ENCODE measurements at places on chromosomes 2 and 18.

- DNase-seq: no peak
Measured at GRCh38 chr18:48861181-48861708, 89.5 kb downstream of the SMAD7 start.

GRCh38 chr18:23144640-23145039 lies 9.4 kb downstream of the CABLES1 start:
- no peak for DNase-seq

DNA sequence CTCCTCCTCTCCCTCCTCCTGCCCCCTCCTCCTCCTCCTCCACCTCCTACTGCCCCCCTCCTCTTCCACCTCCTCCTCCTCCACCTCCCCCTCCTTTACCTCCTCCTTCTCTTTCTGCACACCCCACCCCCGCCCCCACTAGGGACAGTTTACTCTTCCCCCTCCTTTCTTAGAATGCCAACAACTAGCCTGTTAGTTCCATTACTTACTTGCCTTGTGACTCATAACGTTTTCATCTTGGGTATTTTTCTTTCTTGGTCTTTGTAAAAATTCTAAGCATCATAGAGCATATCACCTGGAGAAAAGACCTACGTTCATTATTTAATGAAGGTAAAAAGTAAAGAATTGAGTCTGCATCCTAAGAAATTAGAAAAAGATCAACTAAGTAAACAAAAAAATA lies 165.3 kb downstream of the NEDD4L start:
- no peak for DNase-seq

GRCh38 chr18:59416818-59417217 lies 57.8 kb upstream of the LMAN1 start:
- no peak for DNase-seq

DNA sequence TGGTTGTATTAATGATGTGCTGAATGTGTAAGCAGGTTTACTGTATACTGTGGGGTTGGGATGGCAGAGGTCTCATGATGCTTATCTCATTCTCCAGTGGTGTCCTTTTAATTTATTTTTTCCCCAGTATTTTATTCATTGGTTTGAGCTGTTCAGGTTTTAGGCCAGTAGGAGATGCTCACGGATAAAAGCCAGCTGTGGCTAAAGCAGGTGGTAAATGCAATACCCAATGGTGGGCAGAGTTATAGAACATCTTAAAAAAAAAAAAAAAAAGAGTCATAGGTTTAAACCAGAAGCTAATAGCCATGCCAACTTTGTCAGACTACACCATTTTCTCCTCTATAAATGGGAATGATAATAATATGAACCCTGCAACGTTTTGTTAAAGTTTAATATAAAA lies 57.8 kb upstream of the NEUROD1 start:
- no peak for DNase-seq

- DNase-seq: no peak
Measured at GRCh38 chr2:121049950-121050585, 234.9 kb downstream of the TFCP2L1 start.

- no peak for DNase-seq
Measured at GRCh38 chr2:240902615-240903041, 3.5 kb upstream of the CROCC2 start.

DNA sequence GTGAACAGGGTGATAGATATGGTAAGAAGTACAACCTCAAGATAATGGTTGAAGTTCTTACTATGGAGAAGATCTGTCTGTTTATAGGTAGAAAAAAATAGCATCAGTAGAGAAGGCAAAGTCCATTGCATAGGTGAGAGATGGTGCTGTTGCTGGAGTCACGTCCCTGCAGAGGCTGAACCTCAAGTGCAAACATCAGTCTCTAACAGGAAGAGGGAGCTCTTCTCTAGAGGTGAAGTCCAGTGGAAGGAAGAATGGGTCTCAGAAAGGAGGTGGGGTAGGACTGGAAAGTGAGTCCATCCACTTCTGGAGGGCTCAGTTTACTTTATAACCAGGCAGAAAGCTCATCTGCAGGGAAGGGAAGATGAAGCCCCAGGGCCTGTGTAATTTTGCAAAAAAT lies 337.7 kb downstream of the MEIS1 start:
- no peak for DNase-seq

GRCh38 chr2:190468814-190469569 lies 60.8 kb downstream of the MFSD6 start:
- no peak for DNase-seq

- DNase-seq: no peak
Measured at GRCh38 chr2:77521548-77521891, 656 bp downstream of the LRRTM4 start.

DNA sequence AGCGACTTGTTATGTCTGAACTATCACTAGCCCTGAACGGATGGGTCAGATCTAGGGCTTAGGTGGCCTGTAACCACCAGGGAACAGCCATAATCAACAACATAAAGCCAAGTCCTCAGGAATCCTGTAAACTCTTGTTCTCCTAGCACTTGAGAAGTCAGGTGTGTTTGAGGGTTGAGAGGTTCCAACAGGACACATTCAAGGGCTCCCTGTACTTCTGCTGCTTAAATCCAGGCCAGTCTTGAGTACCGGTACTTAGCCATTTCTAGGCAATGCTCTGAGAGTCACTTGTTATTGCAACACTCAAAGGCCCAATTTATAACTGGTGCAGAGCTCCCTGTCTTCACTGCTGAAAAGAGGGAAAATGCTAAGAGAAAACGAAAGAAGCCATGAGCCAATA lies 21.6 kb upstream of the SLC40A1 start:
- DNase-seq: no peak

DNA sequence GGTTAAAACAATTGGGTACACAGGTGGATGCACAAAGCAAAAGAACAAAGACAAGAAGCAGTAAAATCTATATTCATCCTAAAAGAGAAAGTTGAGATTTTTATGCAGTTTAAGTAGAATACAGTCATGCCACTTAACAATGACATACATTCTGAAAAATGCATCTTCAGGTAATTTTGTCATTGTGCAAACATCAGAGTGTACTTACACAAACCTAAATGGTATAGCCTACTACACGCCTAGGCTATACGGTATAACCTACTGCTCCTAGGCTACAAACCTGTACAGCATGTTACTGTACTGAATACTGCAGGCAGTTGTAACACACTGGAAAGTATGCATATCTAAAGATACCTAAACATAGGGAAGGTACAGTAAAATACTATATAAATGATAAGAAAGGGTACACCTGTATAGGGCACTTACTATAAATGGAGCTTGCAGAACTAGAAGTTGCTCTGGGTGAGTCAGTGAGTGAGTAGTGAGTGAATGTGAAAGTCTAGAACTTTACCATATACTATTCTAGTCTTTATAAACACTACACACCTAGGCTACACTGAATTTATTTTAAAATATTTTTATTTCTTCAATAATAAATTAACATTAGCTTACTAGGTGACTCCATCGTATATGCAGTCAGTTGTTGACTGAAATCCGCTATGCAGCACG lies 132.9 kb downstream of the BARD1 start:
- no peak for DNase-seq

GRCh38 chr2:59993726-59994125 lies 559.7 kb downstream of the BCL11A start:
- no peak for DNase-seq

- DNase-seq: no peak
Measured at GRCh38 chr2:39497082-39497801, 60.2 kb upstream of the MAP4K3 start.

- DNase-seq: no peak
Measured at GRCh38 chr18:25001803-25002202, 350.2 kb downstream of the ZNF521 start.

GRCh38 chr2:125516496-125517109 lies 1139.4 kb upstream of the GYPC start:
- DNase-seq: no peak

DNA sequence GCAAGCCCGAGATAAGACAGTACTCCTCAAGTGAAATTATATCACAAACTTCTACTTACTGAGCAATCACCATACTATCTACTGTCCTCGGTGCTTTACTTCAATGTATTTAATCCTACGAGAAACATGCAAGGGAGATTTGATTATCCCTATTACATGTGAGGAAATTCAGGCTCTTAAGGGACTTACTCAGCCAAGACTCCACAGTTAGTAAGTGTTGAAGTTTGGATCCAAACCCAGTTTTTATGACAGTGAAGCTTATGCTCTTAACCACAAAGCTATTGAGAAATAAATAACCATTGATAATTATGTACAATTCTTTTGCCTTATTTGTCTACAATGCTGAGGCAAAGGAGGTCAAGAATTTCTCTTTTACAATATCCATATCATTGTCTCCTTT lies 672.9 kb upstream of the ACVR2A start:
- no peak for DNase-seq

GRCh38 chr2:109419171-109419756 lies 194.5 kb downstream of the SEPTIN10 start:
- DNase-seq: no peak
